ENCODE measurements at places on chromosomes 6 and 20.

GRCh38 chr6:90098627-90099026, 198.0 kb downstream of the BACH2 start:
- no peak for DNase-seq

GRCh38 chr20:50504231-50504823, 5.9 kb upstream of the PTPN1 start:
- no peak for DNase-seq

- DNase-seq = no peak
Measured at GRCh38 chr6:71498638-71499037, 210.0 kb downstream of the OGFRL1 start.

- DNase-seq = no peak
Measured at GRCh38 chr6:129947797-129948196, 70.6 kb upstream of the L3MBTL3 start.

- no peak for DNase-seq
Measured at GRCh38 chr6:54907355-54907754, 60.8 kb downstream of the FAM83B start.

DNA sequence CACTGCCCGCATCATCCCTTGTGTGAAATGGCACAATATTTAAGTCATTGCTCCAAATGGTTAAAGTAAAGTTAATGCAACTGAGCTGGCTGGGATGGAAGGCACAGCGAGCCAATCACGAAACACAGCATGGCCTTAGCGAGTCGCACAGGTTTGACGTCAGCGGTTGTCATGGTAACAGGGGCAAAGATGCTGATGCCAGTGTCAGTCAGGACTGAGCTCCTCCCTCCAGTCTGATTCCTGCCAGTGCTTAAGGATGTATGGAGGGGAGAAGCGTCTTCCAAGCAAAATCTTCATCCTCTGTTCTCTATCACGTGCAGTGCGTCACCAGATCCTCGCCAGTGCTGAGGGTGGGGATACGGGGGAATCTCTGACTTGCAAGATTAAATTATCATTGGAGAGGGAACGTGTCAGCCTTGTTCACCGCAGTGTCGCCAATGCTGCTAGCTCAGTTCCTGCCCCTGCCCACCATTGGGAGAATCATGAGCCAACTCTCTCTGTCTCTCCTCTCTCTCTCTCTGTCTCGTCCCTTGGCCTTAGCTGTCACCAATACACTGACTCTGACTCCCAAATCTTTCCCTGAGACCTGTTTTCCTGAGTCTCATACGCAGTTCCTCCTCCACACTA, 24.5 kb downstream of the TSPYL4 start:
- DNase-seq = peak; percentile 93

- DNase-seq = no peak
Measured at GRCh38 chr6:157070403-157071107, 252.8 kb downstream of the TMEM242 start.

- no peak for DNase-seq
Measured at GRCh38 chr20:45940053-45940452, 5.6 kb downstream of the PCIF1 start.

DNA sequence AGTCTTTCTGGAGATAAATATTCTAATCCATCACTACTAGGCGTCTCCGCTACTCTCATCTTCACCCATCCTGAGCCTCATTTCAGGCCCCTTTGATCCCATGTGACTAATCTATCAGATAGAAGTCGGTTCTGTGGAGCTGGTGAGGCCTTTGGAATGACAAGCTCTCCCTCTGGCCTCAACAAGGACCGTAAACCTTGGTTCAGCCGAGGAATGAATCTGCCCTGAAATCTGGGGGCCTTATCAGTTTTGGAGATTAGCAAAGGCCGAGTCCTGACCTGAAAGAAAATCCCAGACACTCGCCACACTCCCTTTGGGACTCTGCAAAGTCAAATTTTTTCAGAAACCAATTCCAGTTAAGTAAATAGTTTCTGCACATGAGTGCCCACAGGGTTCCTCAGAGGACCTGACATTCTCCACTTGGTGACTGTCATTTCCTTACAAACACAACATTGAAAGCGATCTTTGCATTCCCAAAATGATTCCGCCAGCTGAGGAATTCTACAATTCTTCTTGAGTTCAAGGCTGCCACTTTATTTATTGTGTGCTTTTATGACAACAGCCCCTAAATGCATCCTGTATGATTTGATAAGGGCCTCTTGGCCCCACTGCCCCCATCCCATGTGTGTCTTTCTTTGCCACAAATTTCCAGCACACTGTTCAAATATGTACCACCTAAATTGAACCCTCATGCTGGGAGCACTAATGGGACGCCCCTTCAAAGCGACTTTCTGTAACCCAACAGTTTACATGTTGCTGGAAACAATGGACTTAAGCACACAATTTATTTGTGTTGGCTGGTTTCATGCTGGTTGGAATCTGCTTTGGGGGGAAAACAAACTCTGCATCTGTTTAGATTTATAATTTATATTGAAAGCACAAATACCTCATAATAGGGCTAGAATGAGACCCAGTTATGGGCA, 10.0 kb upstream of the RIPOR3 start:
- no peak for DNase-seq

GRCh38 chr6:14016935-14017625, 92.3 kb downstream of the RNF182 start:
- no peak for DNase-seq

GRCh38 chr20:2387180-2387577, 6.5 kb downstream of the TGM6 start:
- no peak for DNase-seq

DNA sequence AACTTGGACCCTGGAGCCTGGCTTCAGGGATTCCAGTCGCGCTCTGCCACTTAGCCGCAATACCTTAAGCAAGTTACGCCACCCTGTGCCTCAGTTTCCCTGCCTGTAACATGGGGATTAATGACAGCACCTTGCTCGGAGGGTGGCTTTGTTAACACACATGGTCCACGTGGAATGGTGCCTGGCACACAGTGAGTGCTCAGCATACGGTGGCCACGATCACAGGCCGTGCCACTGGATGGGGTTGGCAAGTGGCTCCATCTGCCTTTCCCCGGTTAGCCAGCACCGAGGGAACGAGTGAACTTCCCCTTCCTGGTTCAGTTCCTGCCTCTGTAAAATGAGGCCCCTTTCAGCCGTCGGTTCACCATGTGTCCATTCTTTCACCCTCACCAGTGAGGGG, 17.2 kb downstream of the C6orf132 start:
- no peak for DNase-seq

DNA sequence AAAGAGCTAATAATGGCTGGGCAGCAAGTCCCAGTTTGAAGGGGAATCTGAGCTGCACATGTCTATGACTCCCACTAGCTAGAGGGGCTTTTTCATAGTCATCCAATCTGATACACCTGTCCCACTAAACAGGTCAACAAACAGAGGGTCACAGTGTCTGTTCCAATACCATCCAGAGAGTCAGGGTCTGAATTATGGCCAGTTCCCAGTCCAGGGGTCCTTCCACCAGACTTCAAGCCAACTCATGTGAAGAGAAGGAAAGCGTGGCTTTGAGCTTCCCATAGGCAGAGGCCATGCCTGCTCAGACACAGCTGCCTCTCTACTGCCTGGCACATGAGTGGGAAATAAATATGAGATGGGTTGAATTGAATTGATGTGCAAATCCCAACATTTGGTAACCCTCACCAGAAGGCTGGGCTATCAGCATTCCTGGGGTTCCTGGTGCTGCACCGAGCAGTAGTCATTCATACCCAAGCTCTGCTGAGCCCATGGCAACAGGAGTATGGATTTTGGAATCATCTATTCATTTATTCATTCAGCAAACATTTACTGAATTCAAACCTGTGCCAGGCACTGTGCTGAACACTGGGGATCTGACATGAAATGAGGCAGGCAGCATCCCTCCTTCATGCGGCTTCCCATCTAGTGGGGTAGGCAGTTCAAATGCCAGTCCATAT, 17.2 kb downstream of the TP53RK start:
- DNase-seq = no peak

GRCh38 chr6:68635412-68635705, 277 bp downstream of the ADGRB3 start:
- DNase-seq = no peak

- DNase-seq = no peak
Measured at GRCh38 chr6:143581835-143582480, 70.4 kb upstream of the FUCA2 start.

DNA sequence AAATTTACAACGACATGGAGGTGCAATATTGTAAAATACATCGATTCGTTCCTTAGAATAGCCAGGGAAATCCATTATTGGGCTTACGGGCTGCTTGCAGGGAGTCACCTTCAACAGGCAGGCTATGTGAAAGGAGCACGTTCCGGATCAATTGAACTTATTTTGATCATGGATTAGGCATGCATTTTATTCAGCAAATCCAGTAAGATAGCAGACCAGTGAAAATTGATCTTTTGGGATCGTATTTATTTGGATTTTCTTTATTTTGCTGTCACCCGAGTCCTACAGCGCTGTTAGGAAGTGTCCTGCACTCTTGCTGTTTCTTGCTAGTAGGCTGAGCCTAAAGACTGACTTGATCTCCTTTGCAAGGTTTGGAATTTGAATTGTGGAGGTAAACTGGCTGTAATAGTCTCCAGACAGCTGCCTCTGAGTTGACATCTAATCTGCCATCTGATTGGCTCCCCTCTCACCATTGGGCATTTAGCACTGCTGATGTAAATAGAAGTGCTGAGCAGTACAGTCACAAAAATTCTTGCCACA, 3.0 kb downstream of the ARID1B start:
- no peak for DNase-seq

- no peak for DNase-seq
Measured at GRCh38 chr6:139311831-139312230, 20.0 kb upstream of the TXLNB start.

DNA sequence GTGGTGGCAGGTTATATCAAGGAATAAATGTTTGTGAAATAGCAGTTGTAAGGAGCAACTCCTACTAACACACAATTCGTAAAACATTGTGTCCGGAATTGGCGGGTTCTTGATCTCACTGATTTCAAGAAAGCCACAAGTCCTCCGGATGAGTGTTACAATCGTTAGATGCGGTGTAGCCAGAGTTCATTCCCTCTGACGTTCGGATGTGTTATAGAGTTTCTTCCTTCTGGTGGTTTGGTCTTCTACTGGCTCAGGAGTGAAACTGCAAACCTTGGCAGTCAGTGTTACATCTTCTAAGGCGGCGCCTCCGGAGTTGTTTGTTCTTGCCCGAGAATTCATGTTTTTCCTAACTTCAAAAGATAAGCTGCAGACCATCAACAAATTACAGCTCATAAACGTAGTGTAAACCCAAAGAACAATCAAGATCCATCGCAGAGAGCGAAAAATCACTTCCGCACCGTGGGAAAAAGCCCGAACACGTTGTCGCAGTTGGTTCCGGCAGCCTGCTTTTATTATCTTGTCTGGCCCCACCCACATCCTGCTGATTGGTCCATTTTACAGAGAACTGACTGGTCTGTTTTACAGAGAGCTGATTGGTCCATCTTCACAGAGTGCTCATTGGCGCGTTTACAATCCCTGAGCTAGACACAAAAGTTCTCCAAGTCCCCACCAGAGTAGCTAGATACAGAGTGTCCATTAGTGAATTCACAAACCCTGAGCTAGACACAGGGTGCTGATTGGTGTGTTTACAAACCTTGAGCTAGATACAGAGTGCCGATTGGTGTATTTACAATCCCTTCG, 58.2 kb downstream of the TRIM27 start:
- no peak for DNase-seq

DNA sequence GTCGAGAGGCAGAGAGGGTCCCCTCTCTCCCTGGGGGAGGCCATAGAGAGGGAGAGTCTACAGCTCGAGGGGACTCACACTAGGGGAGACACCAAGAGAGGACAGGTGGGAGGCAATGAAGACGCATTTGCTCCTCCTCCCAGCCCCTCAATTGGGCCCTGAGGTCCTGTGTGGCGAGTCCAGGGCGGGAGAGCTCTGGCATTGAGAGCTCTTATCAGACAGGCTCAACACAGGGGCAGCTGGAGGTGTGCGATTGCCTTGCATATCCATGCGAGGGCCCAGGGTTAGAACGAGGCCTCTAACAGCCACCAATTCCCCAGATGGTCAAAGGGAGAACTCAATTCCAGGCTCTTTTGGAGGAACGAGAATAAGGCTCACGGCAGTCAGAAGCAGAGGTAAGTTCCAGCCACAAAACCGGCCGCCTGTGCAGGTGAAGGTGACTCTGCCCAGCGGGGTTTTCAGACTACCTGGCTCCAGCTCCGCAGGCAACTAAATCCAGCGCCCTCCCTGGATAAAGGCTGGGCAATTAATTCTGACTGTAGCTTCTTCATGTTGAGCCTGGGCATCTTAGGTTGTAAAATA, 94.0 kb upstream of the MPC1 start:
- no peak for DNase-seq

GRCh38 chr6:56169366-56169765, 78.0 kb downstream of the COL21A1 start:
- DNase-seq = no peak

DNA sequence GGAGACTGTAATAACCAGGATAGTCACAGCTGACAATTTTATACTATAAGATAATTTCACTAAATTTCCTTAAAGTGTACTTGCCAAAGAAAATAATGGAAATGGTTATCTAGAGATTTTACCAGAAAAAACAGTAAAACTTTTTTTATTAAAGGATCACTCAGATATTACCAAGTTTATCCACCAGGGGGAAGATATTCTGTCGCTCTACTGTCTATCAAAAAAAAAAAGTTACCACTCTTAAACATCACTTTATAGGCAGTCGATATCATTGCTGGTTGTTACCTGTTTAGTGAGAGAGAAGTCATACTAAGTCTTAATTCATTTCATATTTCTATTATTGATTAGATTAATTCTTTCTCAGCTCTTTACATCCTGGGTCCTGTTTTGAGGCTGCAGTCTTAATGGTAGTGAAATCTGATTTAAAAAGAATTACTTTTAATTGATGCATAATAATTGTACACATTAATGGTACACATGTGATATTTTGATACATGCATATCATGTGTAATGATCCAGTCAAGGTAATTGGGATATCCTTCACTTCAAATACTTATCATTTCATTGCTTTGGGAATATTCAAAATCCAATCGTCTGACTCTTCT, 18.9 kb downstream of the L3MBTL3 start:
- DNase-seq = no peak

GRCh38 chr20:62885896-62886708, 24.5 kb upstream of the TCFL5 start:
- DNase-seq = no peak

GRCh38 chr6:6455272-6455671, 133.2 kb upstream of the LY86 start:
- DNase-seq = peak; percentile 82

GRCh38 chr20:50572938-50573777, 63.0 kb downstream of the PTPN1 start:
- no peak for DNase-seq

- DNase-seq = no peak
Measured at GRCh38 chr6:65719101-65719500, 12.1 kb upstream of the EYS start.

GRCh38 chr6:143999406-143999805, 8.7 kb downstream of the PLAGL1 start:
- DNase-seq = no peak

DNA sequence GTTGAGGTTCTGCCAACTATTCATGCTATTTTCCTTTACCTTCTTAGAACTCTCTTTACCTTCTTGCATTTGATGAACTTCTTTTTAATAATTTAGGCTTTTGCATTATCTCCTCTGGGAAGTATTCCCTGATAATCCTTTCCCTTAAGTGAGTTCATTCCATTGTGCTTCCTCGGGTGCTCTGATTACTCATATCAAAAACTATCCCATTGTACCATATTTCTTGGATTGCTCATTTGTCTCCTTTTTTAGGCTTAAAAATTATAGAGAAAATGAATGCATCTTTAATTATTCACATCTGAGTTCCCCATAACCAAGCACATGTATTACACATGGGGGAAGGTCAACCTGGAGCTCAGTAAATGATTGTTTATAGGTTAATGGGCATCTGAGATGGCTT, 2.5 kb downstream of the CALHM4 start:
- DNase-seq = no peak

GRCh38 chr20:6530254-6530653, 237.2 kb upstream of the BMP2 start:
- no peak for DNase-seq
